ENCODE measurements at places on chromosomes 7 and 10.

DNA sequence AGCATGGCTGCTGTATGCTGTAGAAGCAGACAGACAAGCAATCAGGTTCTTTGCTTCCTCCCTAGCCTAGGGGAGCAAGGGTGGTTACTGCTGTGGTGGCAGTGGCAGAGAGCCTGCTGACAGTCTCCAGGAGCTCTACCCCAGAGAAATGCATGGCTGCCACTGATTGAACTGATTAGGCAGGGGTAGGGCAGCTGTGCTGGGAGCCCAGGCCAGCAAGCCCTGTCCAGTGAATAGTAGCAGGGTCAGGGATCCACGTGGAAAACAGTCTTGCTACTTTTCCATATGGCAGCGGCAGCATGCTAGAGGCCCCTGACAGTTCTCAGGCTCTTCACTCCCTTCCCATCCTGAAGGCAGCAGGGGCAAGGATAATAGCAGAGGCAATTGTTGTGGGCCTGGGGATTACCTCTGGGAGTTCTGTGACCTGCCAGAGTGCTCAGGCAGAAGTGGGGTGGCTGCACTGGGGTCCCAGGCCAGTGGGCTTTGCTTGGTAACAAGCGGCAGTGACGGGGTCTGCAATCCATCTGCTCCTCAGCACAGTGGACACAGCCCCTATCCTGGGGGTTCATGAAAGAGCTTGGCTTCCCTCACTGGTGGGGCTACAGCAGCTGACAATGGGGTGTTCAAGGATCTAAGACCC is 558.8 kb upstream of the GHITM start:
- DNase-seq: no peak

GRCh38 chr10:119663866-119664698 is 12.9 kb downstream of the BAG3 start:
- no peak for DNase-seq

GRCh38 chr7:92251181-92251580 is 5.4 kb downstream of the ANKIB1 start:
- DNase-seq: no peak

DNA sequence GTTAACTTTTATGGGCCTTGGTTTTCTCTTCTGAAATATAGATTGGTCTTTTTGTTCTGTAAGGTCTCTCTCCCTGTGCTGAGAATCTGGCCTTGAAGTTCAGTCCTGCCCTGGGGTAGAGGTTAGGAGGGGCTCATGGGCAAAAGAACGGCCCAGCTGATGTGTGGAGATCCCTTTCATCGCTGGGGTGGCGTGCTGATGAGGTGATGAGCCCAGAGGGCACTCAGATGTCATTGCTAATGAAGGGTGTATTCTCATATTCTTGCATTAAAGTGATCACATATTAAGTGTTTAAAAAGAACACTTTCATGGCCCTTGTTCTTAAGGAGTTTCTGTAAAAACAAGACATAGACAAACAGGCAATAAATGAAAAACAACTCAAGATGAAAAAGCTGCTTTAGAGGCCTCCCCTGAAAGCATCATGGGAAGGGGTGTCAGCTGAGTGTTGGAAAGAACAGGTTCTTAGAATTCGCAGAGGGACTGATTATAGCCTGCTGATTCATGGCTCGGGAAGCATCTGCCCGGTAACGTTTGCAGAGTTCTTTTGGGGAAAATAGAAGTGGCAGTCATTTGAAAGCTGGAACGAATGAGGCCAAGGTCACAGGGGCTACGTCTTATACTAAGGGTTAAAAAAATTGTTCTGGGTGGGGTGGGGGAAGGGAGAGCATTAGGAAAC is 72.5 kb upstream of the GPR158 start:
- no peak for DNase-seq

- DNase-seq: no peak
Measured at GRCh38 chr10:15478429-15478828, 107.3 kb upstream of the FAM171A1 start.

GRCh38 chr7:87797395-87797794 is 78.8 kb downstream of the SLC25A40 start:
- no peak for DNase-seq

GRCh38 chr7:32169228-32169627 is 99.0 kb upstream of the PDE1C start:
- no peak for DNase-seq

DNA sequence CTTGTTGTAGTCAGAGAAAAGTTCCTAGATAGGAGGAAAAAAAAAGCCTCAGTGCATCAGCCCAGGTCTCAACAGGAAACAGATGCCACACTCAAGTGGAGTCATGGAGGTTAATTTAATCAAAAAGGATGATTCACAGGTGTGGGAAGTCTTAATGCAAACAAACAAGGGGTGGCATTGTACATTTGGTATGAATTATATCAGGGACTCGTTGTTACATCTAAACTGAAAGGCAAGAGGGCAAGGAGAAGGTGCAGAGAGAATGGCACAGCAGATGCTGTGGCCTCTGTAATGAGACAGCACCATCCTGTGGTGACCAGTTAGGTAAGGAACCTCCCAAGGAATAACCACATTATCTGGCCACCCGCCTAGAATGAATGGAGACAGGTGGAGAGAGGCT is 133.7 kb downstream of the PTPRZ1 start:
- no peak for DNase-seq

DNA sequence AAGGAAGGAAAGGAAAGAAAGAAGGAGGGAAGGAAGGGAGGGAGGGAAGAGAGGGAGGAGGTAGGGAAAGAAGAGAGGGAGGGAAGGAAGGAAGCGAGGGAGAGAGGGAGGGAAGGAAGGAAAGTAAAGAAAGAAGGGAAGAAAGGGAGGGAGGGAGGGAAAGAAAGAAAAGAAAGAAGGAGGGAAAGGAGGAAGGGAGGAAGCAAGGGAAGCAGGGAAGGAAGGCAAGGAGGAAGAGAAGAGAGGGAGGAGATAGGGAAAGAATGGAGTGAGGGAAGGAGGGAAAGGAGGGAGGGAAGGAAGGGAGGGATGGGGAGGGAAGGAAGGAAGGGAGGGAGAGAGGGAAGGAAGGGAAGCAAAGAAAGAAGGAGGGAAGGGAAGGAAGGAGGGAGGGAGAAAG is 65.8 kb downstream of the MAP3K8 start:
- DNase-seq: no peak

- DNase-seq: no peak
Measured at GRCh38 chr7:55077561-55078410, 59.0 kb downstream of the EGFR start.

DNA sequence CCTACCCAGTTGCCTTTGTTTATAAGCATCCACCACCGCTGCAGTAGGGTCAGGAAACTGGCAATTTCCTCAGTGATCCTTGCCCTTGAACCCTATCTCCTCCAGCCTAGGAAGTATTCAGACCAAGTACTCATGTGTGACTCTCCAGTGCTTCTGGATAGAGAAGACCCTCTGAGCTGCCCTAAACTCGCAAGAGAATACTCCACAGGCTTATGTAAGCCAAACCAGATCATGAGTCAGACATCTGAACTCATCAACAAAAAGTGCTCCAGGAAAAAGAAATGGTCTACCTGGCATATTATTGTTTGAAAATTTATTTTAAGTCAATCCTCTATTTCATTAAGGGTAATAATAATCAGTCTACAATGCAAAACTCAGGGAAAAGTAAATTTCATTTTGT is 101.3 kb downstream of the KAT6B start:
- DNase-seq: no peak

GRCh38 chr7:3710531-3710930 is 409.5 kb downstream of the SDK1 start:
- DNase-seq: peak; percentile 8

DNA sequence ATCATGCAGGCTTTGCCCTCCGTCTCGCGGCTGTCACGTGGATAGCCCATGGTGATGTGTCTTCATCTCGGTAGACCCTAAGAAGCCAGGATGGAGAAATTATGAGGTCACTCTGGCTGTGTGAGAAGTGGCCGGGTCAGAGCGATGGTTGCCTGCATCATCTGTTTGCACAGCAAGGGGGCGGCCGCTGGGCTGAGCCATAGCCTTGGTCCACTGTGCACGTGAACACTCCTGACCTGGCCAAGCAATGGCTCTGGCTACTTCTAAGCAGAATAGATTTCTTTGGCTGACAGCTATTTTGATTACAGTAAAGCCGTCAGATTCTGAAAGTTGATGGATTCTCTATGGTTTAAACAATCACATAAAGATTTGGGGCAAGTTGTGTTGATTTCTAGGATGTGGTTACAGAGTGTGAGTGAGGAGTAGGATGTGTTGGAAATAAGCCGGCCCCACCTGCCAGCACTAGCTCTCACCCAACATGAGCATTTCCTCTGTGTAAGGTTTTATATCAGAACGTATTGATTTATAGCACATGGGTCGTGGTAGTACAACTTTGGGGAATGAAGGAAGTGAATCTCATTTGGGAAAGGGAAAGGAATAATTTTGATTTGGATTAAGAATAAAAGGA is 214.4 kb upstream of the GPR26 start:
- no peak for DNase-seq

- peak; percentile 21 for DNase-seq
Measured at GRCh38 chr10:81248886-81249285, 626.1 kb upstream of the NRG3 start.

GRCh38 chr10:129766611-129767550 is 197.2 kb downstream of the EBF3 start:
- DNase-seq: no peak

DNA sequence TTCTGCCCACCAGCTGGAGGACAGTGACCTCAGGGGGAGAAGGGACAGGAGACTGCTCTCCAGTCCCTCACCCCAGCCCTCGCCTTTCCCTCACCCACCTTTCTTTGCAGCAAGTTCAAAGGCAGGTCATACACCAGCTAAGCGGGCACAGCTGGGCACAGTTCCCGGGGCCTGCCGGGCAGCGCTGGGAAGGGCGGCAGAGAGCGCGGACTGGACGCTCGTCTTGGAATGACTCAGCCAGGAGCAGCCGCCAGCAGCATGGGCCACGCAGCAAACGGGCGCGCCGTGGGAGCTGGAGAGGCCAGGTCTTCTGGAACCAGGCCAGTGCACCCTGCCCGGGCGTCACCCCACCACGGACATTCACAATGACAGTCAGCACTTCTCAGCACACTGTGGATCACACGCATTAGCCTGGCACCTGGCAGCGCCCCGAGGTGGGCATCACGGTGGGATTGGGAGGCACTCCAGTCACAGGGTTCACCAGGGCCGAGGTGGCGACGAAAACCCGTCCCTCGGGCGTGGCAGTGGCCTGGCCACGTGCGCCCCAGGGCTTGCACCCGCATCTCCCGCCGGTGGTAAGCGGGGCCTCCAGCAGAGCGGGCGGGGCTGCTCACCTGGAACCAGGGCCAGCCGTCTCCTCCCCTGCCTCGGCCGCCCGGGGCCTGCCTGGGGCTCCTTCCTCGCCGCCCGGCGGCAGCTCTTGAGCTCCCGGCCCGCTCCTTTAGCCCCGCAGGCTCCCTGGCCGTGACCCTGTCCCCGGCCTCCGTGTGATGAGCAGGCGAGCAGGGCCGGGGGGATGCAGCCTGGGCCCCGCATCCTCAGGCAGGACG is 29.0 kb upstream of the WDFY4 start:
- peak; percentile 35 for DNase-seq

DNA sequence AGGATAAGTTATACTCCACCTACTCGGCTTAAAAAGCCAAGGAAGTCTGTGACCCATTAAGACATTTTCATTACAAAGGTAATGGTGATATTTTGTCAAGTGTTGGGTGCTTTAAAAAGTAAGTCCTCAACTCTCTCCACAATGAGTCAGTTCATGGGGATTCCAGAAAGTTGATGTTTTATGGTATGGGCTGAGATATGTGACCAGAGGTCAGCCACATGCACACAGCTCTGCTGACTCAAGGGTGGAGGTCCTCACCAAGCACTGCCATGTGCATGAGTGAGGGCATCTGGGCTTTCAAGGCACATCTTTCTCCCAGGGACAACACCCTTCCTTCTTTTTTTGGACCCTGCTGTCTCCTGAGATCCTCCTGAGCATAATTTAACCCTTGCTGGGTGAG is 292.9 kb downstream of the PTEN start:
- no peak for DNase-seq

- no peak for DNase-seq
Measured at GRCh38 chr10:67770537-67770936, 67.5 kb downstream of the DNAJC12 start.

- DNase-seq: peak; percentile 37
Measured at GRCh38 chr7:153832160-153832559, 220.0 kb upstream of the DPP6 start.

DNA sequence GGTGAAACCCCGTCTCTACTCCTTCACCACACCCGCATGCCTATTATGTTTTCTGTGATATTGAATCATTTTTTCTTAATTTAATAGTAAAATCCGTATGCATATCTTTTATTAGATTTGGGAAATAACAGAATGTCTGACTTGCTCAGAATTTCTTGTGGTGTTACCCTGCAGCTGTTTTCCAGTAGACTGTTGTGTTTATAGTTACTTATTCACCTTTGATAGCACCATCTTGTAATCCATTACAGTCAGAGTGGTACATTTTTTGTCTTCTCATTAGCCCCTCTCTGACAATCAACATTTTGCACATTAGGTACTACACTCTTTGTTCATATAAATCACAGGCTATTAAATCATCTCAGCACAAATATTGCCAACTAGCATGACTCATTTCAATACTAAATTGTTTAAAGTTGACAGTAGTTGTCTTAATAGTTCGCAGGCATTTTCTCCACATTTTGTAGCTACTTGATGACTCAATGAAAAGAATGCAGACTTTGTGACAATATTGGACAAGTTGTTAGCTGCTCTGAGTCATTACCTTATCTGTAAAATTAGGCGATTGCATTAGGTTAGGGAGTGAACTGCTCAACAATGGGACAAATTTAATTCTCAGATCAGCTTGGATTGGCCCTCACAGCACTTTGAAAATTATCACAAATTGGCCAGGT is 17.8 kb upstream of the SLC16A12 start:
- DNase-seq: no peak

DNA sequence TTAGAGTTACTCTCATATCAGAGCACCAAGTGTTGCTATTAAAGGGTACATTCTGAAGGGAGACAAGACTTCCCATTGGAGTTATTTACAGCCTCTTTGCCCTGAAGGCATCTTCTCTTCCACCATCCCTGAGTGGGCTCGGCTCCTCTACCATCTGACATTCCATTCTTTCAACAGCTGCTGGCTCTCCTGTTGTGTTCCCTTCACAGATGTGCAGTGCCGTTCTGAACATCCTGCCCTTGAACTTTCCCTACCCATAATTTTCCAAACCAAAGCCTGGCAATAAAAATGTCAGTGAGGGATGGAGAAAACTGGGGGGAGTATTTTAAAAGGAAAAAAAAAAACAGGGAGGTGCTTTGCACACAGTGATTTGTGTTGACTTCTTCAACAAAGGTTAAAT is 392.9 kb downstream of the KCNMA1 start:
- no peak for DNase-seq

DNA sequence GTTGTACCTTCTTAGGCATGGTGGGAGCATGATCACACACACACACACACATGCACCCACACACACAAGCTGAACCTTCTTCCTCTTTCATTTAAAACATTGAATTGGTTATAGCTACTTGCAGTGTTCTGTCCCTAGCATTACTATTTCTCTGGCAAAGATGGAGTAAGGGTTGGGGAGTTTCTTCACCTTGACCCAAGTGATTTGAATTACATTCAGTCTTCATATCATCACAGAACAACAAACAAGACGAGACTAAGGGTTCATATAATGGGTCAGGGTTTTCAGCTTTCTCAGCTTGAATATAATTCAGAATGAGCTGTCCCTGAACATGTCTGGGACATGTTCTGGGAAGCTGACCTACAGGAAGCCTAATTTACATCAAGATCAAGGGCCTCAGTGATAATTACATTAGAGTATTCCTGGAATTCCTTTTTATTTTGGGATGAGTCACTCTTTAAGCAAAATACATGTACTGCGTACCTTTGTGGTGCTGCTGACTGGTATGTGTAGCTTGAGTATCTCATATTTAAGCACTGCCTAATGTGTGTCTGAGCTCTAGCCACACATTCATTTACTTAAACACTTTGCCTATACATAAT is 213.5 kb upstream of the TMEM229A start:
- no peak for DNase-seq

Measured in muscle of leg (tissue), 16 donors.